ENCODE measurements at places on chromosomes 1 and 21.

DNA sequence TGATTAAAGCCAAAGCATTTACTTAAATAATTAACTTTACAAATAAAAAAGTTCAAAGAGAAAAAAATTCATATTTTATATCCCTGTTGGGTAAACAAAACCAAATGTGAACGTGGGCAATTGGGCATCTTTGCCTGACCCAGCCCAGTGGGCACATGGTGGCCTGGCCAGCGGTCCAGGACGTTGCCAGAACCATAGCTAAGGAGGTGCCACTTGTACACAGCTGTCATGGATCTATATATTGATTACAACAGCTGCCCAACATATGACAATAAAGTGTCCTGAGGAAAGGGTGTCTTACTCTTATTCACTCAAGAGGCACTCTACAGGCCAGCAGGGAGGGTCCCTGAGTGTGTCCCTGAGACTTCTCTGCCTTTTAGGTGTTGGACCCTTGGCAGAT, 78.5 kb downstream of the BCAR3 start:
- DNase-seq = no peak

- DNase-seq = no peak
These were observed 85.4 kb upstream of the SLC25A33 start for GRCh38 chr1:9453779-9454418.

- DNase-seq = no peak
These were observed 19.8 kb downstream of the RPRD2 start for GRCh38 chr1:150383631-150384324.

DNA sequence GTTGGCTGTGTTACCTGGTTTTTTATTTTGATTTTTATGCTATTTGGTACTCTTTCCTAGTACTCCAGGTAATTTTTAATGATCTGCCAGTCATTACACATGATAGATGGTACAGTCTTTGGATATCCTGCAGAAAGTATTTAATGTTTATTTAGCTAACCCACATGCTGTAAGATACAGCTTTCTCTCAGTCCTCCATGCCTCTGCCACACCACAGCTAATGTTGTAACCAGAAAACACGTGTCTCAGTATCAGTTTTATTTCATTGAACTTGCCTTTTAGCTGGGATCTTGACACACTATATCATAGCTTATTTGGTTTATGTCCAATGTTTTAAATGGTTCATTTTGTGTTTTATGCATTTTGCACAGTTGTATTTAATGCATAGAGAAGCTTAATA, 1648.4 kb downstream of the KCNT2 start:
- DNase-seq = no peak

DNA sequence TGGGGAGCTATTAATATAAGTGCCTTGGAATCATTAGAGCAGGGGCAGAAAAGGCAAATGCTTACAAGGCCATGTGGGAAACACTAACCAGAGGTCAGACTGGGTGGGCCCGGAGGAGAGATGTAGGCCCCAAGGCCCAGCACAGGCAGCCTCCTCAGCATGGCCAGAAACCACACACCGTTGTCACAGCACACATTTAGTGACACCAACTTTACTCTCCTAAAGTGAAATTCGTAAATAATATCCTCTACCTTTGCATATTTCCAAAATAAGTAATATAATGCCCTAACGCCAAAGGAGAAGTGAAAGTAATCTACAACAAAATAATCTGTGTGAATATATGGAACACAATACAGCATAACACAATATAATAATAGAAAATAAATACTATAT, 62.6 kb downstream of the KIF21B start:
- no peak for DNase-seq

- no peak for DNase-seq
These were observed 26.1 kb upstream of the SLC19A1 start for GRCh38 chr21:45568383-45568782.

- no peak for DNase-seq
These were observed 114.2 kb downstream of the BCAR3 start for GRCh38 chr1:93567255-93567918.

GRCh38 chr1:61887076-61887867, 145.0 kb downstream of the PATJ start:
- no peak for DNase-seq

- peak; percentile 51 for DNase-seq
These were observed 45.5 kb downstream of the LPAR3 start for GRCh38 chr1:84847253-84848250.

- no peak for DNase-seq
These were observed 27.0 kb upstream of the HMGB4 start for GRCh38 chr1:33836911-33837310.

DNA sequence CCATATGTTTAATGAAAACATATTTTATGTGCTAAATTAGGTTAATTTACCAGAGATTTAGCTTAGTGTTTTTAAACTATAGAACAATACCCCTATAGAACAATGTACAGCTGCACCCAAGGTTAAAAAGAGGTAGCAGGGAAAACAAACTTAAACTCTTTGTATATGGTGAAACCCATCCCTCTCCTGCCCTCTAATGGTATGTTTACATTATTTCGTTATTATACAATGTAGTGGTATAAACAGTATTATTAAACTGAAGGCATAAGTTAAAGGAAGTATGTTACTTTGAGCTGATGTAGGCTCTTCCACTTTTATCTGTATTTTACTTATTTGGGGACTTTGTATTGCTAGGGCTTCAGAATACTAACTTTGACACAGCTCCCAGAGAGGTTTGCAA, 16.7 kb upstream of the ZYG11A start:
- DNase-seq = no peak

- DNase-seq = no peak
These were observed 5.2 kb downstream of the GJC2 start for GRCh38 chr1:228154670-228155571.

- no peak for DNase-seq
These were observed 13.8 kb upstream of the UBXN10 start for GRCh38 chr1:20172033-20172590.

DNA sequence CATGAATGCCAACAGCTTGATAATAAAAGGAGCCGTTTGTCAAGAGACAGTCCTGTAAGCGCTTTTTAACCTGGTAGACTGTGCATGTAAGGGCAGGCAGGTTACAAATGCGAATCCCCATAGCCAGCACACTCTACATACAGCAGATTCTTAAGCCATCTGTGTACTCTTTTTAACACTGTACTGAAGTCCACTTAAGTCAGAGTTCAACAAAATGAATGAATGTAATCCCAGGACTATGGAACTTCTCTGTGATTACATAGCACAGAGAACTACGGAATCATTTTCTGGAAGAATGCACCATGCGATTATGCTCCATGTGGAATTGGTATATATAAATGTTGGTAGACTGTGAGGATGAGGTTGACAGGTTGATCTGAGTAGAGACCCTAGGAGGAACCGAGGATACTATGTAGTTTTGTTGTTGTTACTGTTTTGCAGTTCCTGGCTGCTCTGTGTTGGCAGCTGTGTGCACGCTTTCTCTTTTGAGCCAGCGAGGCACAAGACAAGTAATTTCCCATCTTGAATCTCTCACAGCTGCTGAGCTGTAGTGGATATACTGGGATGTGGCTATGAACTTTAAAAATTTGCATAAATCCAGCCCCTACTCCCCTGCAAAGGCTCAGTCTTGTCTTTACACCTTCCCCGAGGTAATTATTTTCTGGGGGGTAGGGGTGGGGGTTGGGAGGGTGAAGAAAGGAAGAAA, 21.9 kb downstream of the LRRC8D start:
- DNase-seq = no peak

- DNase-seq = no peak
These were observed 1.4 kb upstream of the PIK3R3 start for GRCh38 chr1:46133781-46134350.

DNA sequence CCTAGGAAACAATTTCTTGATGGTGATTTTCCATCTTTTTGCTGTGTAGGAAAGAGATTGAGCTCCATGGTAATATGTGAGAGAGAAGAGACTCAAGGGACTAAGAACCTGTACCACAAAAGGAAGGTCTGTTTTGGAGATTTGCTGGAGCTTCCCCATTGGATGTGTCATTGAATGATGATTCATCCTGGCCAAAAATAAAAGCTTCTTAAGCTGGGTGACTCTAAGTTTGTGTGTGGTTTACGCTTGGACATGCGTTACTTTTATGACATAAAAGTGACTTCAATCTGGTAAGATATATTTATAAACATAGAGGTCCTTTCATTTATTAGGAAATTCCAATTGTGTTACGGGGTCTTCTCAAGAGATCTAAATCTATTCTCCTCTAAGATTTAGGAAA, 17.4 kb upstream of the IL19 start:
- no peak for DNase-seq

GRCh38 chr1:46816930-46817329, 18.1 kb downstream of the CYP4B1 start:
- DNase-seq = no peak

DNA sequence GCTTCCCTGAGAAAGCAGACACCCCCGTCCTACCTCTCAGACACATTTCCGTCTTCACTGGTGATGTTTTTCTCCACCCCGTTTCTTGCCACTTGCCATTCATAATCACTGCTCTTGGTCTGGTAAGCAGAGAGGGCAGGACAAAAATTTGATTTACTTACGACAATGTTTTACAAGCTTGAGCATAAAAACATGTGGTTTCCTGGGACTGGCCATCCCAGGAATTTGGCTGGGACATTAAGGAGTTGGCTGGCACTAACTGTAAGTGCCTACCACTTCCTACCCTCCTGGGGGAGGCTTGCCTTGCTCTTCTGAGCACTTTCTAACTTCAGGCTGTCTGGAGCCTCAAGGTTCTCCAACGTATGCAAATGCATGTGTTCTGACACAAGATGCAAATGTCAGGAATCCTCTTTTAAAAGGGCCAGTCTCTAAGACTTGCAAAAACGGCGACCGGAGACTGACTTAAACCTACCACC, 24.2 kb downstream of the ZBTB18 start:
- no peak for DNase-seq

DNA sequence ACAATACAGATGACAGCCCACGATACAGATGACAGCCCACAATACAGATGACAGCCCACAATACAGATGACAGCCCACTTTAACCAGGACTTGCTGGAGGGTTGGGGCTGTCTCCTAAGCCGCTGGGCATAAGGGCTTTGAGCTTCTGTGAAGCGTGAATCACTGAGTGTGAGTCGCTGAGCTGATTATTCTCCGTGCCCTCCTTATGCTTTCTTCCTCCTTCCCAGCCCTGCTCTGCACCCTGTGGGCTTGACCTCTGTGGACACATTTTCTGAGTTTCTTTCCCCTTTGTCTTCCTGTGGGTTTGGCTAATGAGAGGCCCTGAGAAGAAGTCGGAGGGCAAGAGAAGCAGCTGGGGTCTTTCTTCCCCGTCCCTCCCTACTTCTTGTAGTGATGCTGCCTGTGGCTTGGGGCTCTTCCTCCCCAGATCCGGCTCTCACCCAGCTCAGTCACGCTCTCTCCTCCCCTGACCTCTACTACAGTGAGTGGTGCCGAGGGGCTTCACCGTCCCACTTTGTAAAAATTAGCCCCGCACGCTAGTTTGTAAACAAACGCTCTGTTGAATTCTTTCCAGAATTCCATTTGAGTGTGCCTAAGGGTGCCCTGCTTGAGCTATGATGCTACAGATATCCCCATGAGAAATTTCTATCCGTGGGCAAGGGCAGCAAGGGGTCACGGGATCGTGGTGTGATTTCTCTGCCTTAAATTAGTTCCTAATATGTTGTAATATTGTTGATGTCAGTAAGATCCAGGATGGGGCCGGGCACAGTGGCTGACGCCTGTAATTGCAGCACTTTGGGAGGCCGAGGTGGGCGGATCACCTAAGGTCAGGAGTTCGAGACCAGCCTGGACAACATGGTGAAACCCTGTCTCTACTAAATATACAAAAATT, 46.4 kb upstream of the SOD1 start:
- no peak for DNase-seq

GRCh38 chr21:37849506-37850102, 66.7 kb downstream of the KCNJ6 start:
- no peak for DNase-seq

- peak; percentile 13 for DNase-seq
These were observed 26.2 kb downstream of the EXTL2 start for GRCh38 chr1:100868364-100868995.

GRCh38 chr1:110258734-110259133, 48.6 kb downstream of the KCNC4 start:
- no peak for DNase-seq

DNA sequence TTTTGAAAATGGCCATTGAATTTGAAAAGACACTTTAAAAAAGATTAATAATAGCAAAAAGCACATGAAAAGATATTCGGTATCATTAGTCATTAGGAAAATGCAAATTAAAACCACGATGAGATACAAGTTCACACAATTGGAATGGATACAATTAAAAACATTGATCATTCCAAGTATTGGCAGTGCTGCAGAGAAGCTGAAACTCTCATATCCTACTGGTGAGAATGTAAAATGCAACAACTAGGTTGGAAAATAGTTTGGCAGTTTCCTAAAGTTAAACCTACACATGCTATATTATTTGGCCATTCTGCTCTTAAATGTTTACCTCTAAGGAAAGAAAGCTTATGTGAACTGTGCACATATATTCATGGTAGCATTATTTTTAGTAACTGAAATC, 838.7 kb upstream of the PRMT6 start:
- no peak for DNase-seq

DNA sequence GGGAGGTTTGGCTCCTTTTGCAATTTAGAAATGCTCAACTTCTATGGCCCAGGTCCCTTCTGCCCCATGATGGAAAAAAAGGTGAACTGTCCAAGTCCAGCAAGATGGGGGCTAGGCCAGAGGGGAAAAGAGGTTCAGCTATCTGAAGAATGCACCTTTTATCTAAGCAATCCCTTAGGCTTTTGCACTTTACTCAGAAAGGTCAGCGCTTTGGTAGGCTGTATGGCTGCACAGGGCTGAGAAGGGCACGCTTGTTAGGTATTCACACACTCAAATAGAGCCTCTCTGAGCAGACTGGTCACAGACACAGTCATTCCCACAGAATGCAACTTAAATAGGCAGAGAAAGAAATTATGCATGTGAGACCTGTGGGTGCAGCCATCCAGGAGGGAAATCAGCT, 31.0 kb downstream of the KANK4 start:
- no peak for DNase-seq

DNA sequence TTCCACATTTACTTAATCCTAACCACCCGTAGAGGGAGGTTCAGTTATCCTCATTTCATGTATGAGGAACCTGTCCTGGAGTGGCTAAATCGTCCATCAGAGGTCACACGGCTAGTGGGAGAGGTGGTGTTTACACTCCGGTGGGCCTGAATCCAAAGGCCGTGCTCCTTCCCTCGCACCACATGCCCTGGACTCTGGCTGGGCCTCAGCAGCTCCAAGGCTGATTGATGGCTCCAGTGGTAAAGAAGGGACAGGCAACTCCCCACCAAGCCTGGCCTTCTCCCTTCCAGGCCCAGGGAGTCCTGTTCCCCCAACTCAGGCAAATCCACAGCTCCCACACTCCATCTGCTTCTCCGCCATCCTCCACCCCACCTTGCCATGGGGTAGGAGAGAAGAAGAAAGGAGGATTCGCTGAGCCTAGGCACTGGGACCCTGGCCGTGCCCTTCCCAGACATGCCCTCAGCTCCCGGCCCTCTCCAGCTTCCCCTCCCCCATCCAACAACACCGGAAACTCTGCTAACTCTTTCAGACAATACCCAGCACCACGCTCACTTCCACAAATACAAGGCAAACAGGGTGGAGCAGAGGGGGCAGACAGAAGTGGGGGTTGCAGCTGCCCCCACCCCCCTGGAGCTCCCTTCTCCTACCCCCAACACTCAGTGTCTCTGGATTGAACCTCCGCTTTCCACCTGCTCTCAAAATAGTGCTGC, 10.9 kb downstream of the ARHGEF2 start:
- no peak for DNase-seq
